Skin of body (tissue), 3 donors: ENCODE measurements at places on chromosomes 5 and 9. TPM values are rescaled to one million over a fixed set of nuclear protein-coding genes. Genes with fewer than 3 reads are reported as not detected.
A peak's percentile ranks its signal among the peaks of the same experiment; 100 is the strongest.

GRCh38 chr9:36935768-36936497 is 98.1 kb downstream of the PAX5 start:
- no peak for DNase-seq

The P4HA2 gene
- 88.9 TPM for total RNA-seq

The C8G gene
- not detected for total RNA-seq

DNA sequence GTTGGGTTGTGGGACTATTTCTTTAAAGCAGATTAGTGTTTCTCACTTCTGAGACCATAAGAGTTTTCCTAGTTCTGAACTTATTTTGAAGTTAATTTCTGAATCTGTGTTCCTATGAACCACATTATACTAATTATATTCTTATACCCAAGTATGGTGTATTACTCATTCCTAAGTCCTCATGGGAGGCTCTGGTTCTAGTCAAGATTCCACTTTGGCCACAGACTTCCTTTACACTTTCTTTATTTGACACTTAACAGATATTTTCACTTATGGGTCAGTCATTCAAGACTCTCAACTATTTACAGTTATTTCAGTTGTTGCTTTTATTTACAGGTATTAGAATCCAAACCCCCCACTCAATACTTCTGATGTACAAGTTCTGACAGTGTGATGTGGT is 937.2 kb upstream of the TYRP1 start:
- no peak for DNase-seq

DNA sequence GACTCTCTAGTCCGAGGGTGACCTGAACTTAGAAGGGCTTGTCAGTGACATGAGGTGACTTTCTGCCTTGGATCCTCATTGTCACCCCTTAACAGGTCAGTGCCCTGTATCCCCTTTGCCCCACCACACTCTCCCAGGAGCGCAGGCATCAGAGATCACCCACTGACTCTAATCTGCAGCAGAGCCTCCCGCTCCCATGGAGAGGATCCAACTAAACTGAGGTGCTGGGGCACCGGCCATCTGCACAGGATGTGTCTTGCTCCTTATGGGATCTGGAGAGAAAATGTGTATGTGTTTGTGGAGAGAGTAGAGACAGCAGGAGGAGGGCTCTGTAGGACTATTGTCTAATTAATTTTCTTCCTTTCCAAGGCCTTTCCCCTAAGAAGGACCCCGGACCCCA is 213.7 kb downstream of the ROR2 start:
- DNase-seq, result no peak

The FAM221B gene
- not detected for total RNA-seq

DNA sequence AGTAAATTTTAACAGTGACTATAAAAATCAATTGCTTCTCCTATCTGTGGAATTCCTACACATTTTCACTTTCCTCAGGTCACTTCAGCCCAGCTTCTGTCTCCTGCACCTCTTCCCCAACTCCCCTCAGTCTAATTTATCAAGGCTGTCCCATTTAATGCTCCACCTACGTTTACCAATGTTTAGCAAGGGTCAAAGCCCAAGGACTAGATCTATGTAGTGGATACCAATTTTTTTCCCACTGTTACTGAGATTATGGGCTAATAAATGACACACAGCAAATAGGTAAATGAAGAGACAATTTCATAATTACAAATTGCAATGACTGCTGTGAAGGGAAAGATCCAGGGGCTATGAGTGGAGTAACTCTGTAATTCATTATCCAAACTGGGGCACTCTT is 211.5 kb upstream of the RPS23 start:
- DNase-seq, result no peak

The CCNO gene
- 0.20 TPM for total RNA-seq

DNA sequence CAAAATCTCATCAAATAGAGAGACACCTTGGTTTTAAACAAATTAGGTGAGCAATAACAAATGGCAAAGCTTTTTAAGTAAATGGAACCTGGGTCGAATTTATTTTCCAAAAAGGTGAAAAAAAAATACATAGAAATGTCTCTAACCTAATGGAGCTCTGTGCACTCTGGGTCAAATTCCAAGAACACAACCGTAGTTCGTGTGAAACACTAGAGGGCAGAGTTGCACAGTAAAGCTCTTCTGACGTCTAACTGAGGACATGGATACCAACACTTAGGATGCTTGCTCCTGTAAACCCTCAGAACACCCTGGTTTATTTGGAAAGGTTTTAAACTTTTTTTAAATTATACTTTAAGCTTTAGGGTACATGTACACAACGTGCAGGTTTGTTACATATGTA is 18.9 kb downstream of the MARCHF11 start:
- DNase-seq, result peak; percentile 25

DNA sequence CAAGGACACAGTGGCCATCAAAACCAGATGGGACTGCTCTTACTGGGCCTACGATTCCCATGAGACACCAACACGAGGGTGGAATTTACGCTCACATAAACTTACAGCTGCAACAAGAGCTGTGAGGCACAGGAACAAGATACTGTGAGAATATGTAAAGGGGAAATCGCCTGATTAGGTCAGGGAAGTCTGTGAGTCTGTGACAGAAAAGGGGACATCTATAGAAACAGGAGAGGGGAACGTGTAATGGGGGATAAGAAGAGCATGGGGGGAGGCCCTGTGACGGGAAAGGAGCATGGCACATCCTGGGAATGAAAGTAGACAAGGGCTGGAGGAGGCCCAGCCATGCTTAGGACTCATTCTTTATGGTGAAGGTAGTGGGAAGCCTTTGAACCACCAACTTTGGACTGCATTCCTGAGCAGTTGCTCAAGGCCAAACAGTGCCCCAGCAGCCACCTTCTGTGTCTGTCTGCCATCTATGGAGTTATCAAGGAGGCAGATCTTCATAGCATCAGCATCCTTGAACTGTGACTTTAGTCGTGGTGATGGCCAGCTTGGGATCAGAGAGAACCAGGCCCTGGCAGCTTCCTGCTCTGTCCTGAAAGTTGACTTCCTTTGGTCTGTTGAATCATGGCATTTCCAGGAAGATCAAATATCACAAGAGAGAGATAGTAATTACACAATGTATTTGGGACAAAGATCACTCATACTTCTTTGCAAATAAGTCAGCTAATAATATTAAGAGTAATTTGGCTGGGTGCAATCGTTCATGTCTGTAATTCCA is 87.9 kb upstream of the FAM169A start:
- DNase-seq, result no peak

The SLCO6A1 gene
- total RNA-seq, result not detected

GRCh38 chr9:133331641-133332380 is 4.2 kb downstream of the SURF6 start:
- no peak for DNase-seq

The PTRH1 gene
- total RNA-seq, result 11.8 TPM

The PNPLA7 gene
- total RNA-seq, result 4.4 TPM

The IRGM gene
- total RNA-seq, result 0.39 TPM

- DNase-seq, result no peak
Measured at GRCh38 chr5:170145462-170145861, 39.8 kb downstream of the FOXI1 start.

The OCLN gene
- 22.6 TPM for total RNA-seq

- DNase-seq, result no peak
Measured at GRCh38 chr9:107430071-107430470, 59.5 kb downstream of the KLF4 start.

The IL13 gene
- 0.10 TPM for total RNA-seq

- DNase-seq, result no peak
Measured at GRCh38 chr5:6578676-6579343, 54.0 kb downstream of the NSUN2 start.
